ENCODE measurements at places on chromosomes 16 and 17.

DNA sequence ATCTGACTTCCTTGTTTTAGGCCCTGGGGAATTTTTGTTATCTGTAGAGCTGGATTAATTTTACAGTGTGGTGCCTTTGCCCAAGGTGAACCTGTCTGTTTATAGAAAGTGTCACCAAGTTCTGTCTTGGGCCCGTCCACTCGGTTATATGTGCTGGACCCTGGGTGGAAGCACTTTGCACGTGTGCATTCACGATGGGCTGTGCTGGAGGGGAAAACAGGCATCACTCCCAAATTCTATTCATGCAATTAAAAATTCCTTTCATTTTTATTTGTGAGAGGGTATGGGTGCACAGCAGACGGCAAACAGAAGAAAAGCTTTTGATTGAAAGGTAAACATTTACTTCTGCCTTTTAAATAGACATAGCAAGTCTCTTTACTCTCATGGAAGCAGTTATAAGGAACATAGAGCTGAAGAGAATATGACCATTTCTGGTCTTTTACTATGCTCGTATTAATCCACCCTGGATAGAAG lies 101.2 kb downstream of the WWOX start:
- DNase-seq, result no peak

GRCh38 chr16:23068079-23068736 lies 81.0 kb downstream of the USP31 start:
- no peak for DNase-seq

GRCh38 chr17:12599186-12599920 lies 66.3 kb upstream of the MYOCD start:
- DNase-seq, result no peak

DNA sequence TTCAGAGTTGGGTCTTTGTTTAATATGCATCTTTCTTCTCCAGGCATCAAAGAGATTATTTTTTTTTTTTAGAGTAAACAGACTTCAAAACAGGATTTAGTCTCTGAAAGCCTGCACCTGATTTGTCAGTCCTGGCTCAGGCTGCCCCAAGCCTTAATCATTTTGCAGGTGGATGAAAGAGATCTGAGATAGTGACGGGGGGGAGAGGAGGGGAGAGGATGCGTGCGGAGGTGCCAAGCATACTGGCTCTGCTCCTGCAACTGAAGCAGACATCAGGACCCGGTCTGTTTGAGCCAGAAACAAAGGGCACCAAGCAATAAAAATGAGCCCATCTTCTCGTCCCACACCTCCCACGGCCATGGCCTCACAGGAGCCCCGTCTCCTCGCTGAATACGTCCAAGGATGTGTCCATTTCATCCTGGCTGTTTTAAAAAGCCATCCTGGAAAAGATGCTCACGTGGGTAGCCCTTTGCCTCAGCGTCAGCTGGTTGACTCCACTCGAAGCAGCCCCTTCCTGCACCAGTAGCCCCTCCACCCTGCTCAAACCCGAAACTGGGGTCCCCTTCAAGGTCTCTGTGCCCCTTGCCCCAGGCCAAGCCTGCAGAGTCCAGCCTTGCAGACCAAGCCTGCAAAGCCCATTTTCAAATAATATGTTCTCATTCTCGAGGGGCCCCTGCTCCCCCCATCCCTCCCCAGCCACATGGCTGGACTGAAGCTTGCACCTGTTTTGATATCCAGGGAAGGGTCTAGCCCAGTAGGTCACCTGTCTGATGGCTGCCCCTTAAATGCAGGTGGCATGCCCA lies 84.8 kb upstream of the TNRC6C start:
- DNase-seq, result no peak

- DNase-seq, result no peak
Measured at GRCh38 chr16:69107316-69107962, 2.0 kb downstream of the HAS3 start.

- no peak for DNase-seq
Measured at GRCh38 chr17:10842658-10843057, 4.8 kb upstream of the PIRT start.
